ENCODE measurements at places on chromosomes 1 and 21. TPM values are rescaled to one million over a fixed set of nuclear protein-coding genes. Genes with fewer than 3 reads are reported as not detected.

Gene FCAMR
- 5.3 TPM for polyA plus RNA-seq

Gene OR14K1
- not detected for polyA plus RNA-seq

Gene CD55
- polyA plus RNA-seq: 24.1 TPM

Gene MTHFR
- 17.1 TPM for polyA plus RNA-seq

Gene SLAMF9
- polyA plus RNA-seq: 0.33 TPM

Gene TFF2
- polyA plus RNA-seq: 0.12 TPM

Gene IGSF21
- 0.54 TPM for polyA plus RNA-seq

Gene MRPS6
- polyA plus RNA-seq: 111 TPM

Gene CLCA1
- 2,132 TPM for polyA plus RNA-seq

- DNase-seq: peak; percentile 98
- no peaks in the 10 kb centered on the region for H3K27me3 ChIP-seq
- peak overlapping the region; percentile 45 for H3K27ac ChIP-seq
- H3K4me1 ChIP-seq: peaks cover 5% of the 10 kb centered on the region
- H3K36me3 ChIP-seq: no peaks in the 10 kb centered on the region
- H3K4me3 ChIP-seq: no peak overlapping the region
Measured at GRCh38 chr1:159881622-159882526, 18.1 kb downstream of the CFAP45 start.

- peaks cover 6% of the 10 kb centered on the region for H3K27me3 ChIP-seq
- H3K27ac ChIP-seq: no peak overlapping the region
- H3K4me1 ChIP-seq: peaks cover 17% of the 10 kb centered on the region
- no peak for DNase-seq
Measured at GRCh38 chr1:160129046-160129445, 13.5 kb downstream of the ATP1A2 start.

DNA sequence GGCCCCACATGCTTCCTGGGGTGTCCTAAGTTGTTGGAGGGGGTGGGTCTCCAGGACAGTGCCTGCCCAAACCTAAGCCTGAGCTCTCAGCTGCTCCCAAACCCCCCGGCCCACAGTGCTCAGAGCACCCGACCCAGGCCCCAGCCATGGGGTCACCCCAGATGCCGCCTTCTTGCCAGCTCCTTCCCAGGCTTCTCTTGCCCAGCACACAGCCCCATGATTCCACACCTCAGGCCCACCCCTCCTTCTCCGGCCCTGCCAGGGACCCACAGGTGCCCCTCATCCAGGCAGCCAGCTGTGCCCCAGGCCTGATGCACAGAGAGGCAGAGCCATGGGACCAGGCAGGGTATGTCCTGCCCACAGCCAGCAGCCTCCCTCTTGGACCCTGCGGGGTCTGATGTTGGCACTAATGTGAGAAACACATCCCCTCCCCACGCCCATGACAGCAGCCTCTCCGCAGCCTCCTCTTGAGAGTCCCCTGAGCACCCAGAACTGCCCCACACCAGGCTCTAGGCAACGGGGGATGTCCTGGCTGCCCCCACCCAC is 4.9 kb downstream of the WNT9A start:
- H3K4me1 ChIP-seq: peaks cover 20% of the 10 kb centered on the region
- no peak for DNase-seq
- peaks cover 6% of the 10 kb centered on the region for H3K27me3 ChIP-seq
- no peak overlapping the region for H3K4me3 ChIP-seq

DNA sequence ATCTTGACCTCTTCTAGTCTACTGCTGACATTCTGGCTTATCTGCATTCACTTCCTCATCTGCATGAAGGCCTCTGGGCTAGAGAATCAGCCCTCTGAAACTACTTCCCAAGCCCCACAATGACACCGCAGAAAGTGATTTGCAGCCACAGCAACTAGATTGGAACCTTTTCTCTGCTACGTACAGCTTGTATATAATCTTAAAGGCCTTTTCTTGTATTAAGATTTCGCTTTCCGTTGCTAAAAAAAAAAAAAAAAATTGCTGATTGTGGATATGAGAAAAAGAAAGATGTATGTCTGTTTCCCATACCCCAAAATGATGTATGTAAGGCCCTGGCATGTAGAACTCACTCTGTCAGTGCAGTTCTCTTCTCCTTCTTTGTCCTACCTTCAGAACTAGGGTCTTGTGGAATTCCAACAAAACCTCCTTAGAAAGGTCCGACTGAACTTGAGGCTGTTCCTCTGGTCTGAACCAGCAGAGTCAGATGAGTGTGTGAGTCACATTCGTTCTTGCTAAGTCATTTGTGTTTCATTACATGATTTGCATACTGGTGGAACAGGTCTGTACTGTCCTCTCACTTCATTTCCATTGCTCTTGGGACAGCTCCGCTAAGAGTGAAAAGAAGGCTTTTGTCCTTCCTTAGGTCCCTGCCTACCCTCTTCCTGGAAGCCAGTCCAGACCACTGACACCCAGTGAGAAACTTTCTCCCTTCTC is 62.7 kb downstream of the PLPP3 start:
- no peaks in the 10 kb centered on the region for H3K27me3 ChIP-seq
- H3K27ac ChIP-seq: peak overlapping the region; percentile 91
- peaks cover 48% of the 10 kb centered on the region for H3K36me3 ChIP-seq
- no peak overlapping the region for H3K4me3 ChIP-seq
- peak; percentile 88 for DNase-seq

DNA sequence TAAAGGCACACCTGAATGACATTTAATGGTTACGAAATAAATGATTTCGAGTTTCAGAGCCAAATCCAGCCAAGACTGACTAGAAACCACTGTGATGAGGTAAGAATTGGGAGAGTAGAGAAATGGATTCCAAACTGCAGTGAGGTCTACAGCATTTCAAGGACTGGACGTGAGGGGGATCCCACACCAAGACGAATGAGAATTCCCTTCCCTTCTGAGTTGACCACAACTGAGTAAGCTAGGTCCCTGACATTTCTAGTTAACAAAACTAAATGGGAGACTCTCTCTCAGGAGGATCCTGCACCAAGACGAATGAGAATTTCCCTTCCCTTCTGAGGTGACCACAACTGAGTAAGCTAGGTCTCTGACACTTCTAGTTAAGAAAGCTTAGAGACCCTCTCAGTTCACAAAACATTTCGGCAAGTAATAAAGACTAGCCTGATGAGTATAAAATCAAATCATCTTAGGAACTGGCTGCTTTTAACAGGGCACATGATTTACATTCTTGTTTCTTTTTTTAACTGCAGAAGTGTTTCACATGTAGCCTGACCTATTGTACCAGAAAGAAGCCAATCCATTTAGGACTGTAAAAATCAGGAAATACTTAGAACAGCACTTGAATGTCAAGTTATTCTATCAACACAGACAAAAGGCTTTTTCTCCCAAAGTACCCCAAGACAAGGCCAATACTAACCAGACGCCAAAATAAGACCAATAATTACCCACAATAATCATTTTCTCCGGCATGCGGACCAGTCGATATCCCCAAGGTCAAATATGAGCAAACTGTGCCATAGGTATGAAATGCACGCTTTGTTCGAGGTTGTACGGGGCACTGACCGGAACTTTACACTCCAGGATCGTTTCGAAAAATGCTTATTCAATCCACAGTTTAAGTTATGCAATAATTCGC is 1.4 kb upstream of the SPATA1 start:
- H3K4me3 ChIP-seq: peak overlapping the region; percentile 84
- peaks cover 5% of the 10 kb centered on the region for H3K36me3 ChIP-seq
- no peaks in the 10 kb centered on the region for H3K4me1 ChIP-seq
- peak overlapping the region; percentile 95 for H3K27ac ChIP-seq

- H3K27me3 ChIP-seq: no peaks in the 10 kb centered on the region
- DNase-seq: peak; percentile 85
- no peak overlapping the region for H3K27ac ChIP-seq
- peaks cover 15% of the 10 kb centered on the region for H3K4me1 ChIP-seq
Measured at GRCh38 chr1:232682248-232682647, 52.3 kb upstream of the SIPA1L2 start.

DNA sequence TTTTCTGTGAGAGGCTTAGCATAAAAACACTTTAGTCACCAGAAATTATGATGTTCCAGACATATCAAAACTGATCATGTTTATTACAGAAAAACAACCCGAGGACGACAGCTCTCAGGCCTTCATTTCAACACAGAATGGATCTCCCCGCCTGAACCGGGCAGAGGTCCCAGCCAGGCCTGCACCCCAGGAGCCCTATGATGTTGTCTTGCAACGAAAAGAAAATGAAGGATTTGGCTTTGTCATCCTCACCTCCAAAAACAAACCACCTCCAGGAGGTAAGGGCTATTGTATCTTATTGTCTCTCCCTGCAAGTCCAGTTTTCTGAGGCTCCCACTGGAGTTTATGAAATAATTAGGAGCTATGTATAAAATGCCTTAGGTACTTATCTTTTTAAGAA is 105.5 kb downstream of the PHTF1 start:
- peaks cover 20% of the 10 kb centered on the region for H3K36me3 ChIP-seq
- H3K4me3 ChIP-seq: no peak overlapping the region
- H3K27ac ChIP-seq: no peak overlapping the region

GRCh38 chr1:168671782-168672181 is 57.2 kb downstream of the DPT start:
- no peak for DNase-seq
- H3K4me1 ChIP-seq: no peaks in the 10 kb centered on the region
- no peak overlapping the region for H3K27ac ChIP-seq
- H3K4me3 ChIP-seq: no peak overlapping the region
- H3K36me3 ChIP-seq: no peaks in the 10 kb centered on the region
- no peaks in the 10 kb centered on the region for H3K27me3 ChIP-seq

GRCh38 chr1:220950576-220950975 is 71.3 kb downstream of the HLX start:
- H3K36me3 ChIP-seq: no peaks in the 10 kb centered on the region
- H3K4me1 ChIP-seq: no peaks in the 10 kb centered on the region
- H3K27ac ChIP-seq: no peak overlapping the region
- DNase-seq: no peak
- H3K4me3 ChIP-seq: no peak overlapping the region

- H3K4me3 ChIP-seq: no peak overlapping the region
- H3K36me3 ChIP-seq: no peaks in the 10 kb centered on the region
- H3K27me3 ChIP-seq: no peaks in the 10 kb centered on the region
- H3K27ac ChIP-seq: no peak overlapping the region
Measured at GRCh38 chr1:4612991-4613390, 41.4 kb upstream of the AJAP1 start.

GRCh38 chr1:107415241-107415640 is 274.4 kb downstream of the NTNG1 start:
- no peaks in the 10 kb centered on the region for H3K4me1 ChIP-seq
- DNase-seq: no peak
- no peaks in the 10 kb centered on the region for H3K36me3 ChIP-seq
- H3K27ac ChIP-seq: no peak overlapping the region

- H3K4me1 ChIP-seq: peaks cover 9% of the 10 kb centered on the region
- H3K4me3 ChIP-seq: peak within 1 kb of the TSS; percentile 46
- peaks cover 49% of the 10 kb centered on the region for H3K27me3 ChIP-seq
- no peak for DNase-seq
- no peak within 1 kb of the TSS for H3K27ac ChIP-seq
Measured at GRCh38 chr1:69567652-69568420, at the start of gene LRRC7. Gene LRRC7 (plus strand): TSS chr1:69567922. CDS start chr1:69568640, 718 bp downstream.

DNA sequence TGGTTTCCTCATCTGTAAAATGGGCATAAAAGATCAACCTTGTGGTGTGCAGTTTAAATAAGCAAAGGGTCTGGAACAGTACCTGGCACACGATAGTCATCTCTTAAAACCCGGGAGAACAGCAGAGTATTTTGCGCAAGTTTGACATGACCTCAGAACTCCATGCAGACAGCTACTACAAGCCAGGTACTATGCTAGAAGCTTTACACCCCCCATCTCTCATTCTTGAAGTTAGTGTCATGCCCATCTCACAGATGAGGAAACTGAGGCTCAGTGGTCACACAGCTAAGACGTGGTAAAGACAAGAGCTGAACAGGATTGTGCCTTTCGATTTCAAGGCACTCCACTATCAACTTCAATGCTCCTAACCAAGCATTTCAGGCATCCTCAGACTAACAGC is 78.7 kb downstream of the CAPZB start:
- H3K4me1 ChIP-seq: peaks cover 8% of the 10 kb centered on the region
- no peak for DNase-seq
- no peak overlapping the region for H3K4me3 ChIP-seq
- peak overlapping the region; percentile 15 for H3K27ac ChIP-seq

- no peak for DNase-seq
- H3K4me3 ChIP-seq: no peak overlapping the region
- no peak overlapping the region for H3K27ac ChIP-seq
- no peaks in the 10 kb centered on the region for H3K27me3 ChIP-seq
- H3K4me1 ChIP-seq: peaks cover 9% of the 10 kb centered on the region
Measured at GRCh38 chr1:42178249-42178648, 13.7 kb upstream of the GUCA2A start.

- peak overlapping the region; percentile 95 for H3K27ac ChIP-seq
- H3K4me1 ChIP-seq: peaks cover 6% of the 10 kb centered on the region
- H3K4me3 ChIP-seq: peak overlapping the region; percentile 95
- no peaks in the 10 kb centered on the region for H3K36me3 ChIP-seq
- DNase-seq: peak; percentile 68
Measured at GRCh38 chr1:109547463-109548320, 723 bp upstream of the GNAI3 start.

GRCh38 chr1:46062651-46063319 is 69.6 kb downstream of the PIK3R3 start:
- H3K4me1 ChIP-seq: peaks cover 20% of the 10 kb centered on the region
- H3K36me3 ChIP-seq: peaks cover 11% of the 10 kb centered on the region
- H3K27me3 ChIP-seq: no peaks in the 10 kb centered on the region
- H3K4me3 ChIP-seq: peak overlapping the region; percentile 35
- peak overlapping the region; percentile 93 for H3K27ac ChIP-seq

DNA sequence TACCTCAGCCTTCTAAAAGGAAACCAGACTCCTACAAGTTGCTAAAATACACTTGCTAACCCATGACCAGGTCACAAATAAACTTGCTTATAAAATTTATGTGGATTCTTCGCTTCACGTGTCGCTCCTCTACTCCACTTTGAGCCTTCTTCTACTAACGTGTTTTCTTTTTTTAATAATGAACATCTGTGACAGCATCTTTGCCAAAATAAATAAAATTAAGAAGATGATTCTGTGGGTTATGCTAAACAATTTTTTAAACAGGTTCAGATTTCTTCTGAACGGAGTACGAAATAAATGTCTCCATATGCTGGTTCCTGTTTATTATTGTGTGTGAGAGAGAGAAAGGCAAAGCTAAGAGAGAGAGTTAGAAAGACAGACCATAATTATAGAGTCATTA is 735.8 kb downstream of the LTN1 start:
- H3K27me3 ChIP-seq: no peaks in the 10 kb centered on the region
- H3K36me3 ChIP-seq: no peaks in the 10 kb centered on the region
- peaks cover 20% of the 10 kb centered on the region for H3K4me1 ChIP-seq
- DNase-seq: no peak
- peak overlapping the region; percentile 72 for H3K27ac ChIP-seq

DNA sequence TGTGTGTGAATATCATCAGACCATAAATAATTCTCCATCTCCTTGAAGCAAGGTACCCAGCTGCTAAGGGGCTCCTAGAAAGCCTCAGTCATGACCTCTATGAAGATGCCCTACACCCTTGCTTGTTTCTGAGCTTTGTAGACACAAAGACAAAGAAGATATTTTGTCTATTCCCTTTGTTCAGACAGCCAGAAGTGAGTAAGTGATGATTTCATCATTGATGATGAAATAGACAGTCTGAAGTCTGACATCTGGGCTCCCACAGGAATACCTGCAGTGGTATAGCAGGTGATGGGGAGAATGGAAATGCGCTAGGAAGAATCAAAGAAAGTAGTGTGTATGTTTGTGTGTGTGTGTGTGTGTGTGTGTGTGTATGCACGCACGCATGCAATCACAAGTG is 82.2 kb upstream of the DPT start:
- DNase-seq: peak; percentile 21
- no peaks in the 10 kb centered on the region for H3K36me3 ChIP-seq
- H3K27ac ChIP-seq: no peak overlapping the region

GRCh38 chr1:227661495-227661894 is 73.6 kb downstream of the JMJD4 start:
- H3K27ac ChIP-seq: no peak overlapping the region
- no peak for DNase-seq
- H3K36me3 ChIP-seq: no peaks in the 10 kb centered on the region
- no peaks in the 10 kb centered on the region for H3K4me1 ChIP-seq

All from large intestine (tissue), 12 donors.